ENCODE measurements at places on chromosomes 3 and 15.

GRCh38 chr15:95295896-95296625 lies 1034.4 kb upstream of the NR2F2 start:
- DNase-seq = no peak

- DNase-seq = no peak
These were observed 270.8 kb downstream of the OPA1 start for GRCh38 chr3:193863657-193864357.

- peak; percentile 28 for DNase-seq
These were observed 33.3 kb downstream of the GLB1 start for GRCh38 chr3:33063651-33064051.

DNA sequence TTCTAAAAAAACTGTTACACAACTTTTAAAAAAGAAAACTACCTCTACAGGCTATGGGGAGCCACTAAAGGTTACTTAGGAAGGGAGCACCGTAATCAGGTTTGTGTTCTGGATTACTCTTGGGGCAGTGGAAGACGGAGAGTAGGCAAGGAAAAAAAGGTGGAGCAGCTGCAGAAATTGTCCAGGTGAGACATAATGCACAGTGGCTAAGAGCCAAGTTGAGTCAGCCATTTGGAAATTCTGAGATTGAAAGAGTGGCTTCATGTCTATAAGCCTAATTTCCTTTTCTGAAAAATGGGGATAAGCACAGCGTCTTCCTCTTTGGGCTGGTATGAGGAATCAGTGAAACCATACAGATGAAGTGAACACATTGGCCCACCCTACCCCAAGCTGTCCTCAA lies 195.2 kb downstream of the CADPS start:
- DNase-seq = no peak

DNA sequence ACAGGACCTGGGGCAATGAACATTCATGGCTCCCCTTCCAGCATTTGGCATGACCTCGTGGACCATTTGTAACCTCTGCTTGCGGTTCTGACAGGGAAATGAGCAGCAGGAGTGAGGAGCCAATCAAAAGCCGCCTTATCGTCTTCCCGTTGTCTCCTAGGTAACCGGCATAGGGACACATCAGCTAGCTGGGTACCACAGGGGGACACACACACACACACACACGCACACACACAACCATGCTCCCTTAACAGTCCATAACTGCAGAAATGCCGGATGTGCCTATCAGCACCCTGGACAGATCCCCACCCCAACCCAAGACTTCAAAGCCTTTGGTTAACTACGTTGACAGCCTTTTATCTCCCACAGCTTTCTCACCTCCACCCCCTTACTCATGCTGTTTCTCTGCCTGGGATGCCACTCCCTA lies 53.4 kb upstream of the CCDC174 start:
- DNase-seq = peak; percentile 64

DNA sequence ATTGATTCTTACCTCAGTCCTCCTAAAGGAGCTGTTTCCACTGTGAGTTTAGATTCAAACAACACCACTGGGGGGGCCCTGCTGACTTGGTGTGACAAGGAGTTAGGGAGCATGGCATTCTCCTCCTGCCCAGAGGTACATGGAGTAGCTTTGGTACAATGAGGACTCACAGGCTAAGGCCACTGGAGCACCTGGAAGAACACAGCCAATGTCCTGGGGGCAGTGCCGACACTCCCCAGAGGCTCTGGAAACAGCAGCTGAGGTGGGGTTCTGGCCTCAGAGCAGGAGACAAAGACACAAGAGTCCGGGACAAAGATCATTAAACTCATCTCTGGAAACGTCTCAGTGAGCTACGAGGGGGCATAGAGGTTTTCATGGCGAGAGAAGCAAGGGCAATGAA lies 69.7 kb upstream of the POMGNT2 start:
- no peak for DNase-seq

GRCh38 chr3:12439161-12439940 lies 44.9 kb upstream of the TSEN2 start:
- DNase-seq = no peak

- DNase-seq = no peak
These were observed 76.8 kb downstream of the NPAP1 start for GRCh38 chr15:24752354-24752753.

DNA sequence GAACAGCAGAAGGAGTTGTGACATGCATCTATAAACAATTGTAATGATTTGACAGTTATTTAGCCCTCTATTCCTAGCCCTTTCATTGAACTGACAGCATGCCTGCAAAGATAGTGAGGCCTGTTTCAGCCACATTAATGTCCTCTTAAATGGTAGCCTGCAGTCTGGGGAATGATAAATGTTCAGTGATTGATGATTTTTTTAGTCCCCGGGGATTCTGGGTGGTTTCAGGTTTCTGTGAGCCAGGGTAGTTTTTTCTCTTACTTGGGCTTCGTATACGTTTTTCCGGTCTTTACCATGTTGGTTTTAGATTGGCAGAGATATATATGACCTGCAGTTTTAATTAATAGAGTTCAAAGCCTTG lies 172.0 kb downstream of the TCF12 start:
- DNase-seq = peak; percentile 11

DNA sequence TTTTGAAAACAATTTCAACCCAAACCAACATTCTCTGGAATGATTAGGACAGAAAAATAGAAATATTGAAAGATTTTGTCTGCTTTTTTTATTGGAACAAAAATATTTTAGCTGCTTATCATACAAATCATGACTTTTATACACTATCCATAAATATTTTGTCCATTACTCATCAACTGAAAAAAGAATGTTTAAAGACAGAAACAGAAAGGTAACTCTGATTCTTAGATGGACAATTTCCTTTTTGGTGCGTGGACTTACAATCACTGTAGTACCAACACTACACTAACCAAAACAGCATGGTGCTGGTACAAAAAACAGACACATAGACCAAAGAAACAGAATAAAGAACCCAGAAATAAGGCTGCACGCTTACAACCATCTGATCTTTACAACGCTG lies 582.8 kb upstream of the CCDC54 start:
- DNase-seq = peak; percentile 11

GRCh38 chr3:195773956-195774537 lies 37.7 kb downstream of the MUC4 start:
- DNase-seq = no peak

DNA sequence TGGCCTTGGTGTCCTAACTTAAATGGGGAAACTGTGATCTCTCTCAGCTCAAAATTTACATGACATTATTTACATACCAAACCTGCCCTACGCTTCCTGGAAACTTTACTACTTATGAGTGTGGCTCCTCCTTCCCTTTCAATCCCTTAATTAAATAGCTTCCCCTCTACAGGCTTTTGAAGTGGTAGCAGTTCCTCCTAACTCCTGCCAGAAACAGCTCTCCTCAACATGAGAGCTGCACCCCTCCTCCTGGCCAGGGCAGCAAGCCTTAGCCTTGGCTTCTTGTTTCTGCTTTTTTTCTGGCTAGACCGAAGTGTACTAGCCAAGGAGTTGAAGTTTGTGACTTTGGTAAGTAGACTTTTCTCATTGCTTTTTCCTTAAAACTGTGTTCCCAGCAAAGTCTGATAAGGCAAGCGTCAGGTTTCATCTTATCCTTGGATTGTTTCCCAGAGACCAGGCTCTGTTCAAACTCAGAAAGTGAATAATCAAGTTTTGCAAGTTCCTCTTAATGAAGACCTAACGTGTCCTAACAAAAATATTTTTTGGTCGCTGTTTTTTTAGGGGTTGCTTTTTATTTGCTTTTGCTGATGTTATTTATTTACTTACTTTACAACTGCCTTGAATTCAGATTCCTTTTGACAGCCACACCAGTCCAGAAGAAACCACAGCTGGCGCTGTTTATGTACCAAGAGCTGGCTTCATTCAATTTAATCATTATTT lies at the start of gene ACP3:
ACP3 (plus strand) TSS at position 179 of the 720 bp plus-strand sequence; CDS start at position 229, 50 bp downstream.
- DNase-seq = peak; percentile 93

DNA sequence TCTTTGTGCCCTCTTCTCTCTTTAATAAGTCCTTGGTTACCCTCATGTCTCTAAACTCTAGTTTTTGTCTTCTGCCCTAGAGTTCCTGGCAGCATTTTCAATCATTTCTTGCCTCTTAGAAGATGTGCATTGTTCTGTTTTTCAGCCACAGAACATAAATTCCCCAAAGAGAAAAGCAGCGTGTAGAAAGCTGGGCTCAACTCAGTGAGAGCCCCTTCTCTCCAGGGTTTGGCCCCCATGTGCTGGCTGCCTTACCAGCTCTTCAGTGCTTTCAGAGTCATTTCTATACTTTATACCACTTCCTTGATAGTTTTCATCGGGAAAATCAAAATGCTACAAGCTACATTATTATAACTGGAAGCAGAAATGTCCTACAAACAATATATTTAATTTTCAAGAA lies 369.1 kb upstream of the GRM7 start:
- no peak for DNase-seq

DNA sequence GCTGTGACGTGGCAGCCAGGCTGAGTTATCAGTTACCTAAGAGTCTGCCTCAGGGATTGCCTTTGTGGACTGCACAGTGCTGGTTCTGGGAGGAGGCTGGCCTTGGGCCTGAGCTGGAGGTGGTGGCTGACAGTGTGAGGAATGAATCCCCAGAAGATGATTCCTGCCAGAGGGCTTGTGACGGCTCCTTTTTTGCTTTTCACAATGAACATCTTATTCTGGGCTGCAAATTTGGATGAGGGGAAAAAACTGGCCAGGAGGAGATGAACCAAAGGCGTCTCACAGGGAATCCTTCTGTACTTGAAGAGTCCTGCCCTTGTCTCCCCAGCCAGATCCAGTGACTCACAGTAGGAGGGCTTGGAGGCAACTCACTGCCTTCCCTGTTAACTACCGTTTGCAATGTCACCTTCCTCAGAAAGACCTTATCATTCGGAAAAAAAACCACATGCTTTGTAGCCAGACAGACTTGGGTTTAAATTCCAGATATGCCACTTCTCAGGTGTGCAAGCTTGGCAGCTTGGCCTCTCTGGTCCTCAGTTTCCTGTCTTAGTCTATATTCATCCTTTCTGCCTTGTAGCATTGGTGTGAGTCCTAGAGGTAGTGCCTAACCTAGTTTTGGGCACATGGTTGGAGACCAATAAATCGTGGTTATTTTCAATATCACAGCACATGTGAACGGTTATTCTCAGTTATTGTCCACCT lies 19.1 kb downstream of the ST6GAL1 start:
- no peak for DNase-seq

DNA sequence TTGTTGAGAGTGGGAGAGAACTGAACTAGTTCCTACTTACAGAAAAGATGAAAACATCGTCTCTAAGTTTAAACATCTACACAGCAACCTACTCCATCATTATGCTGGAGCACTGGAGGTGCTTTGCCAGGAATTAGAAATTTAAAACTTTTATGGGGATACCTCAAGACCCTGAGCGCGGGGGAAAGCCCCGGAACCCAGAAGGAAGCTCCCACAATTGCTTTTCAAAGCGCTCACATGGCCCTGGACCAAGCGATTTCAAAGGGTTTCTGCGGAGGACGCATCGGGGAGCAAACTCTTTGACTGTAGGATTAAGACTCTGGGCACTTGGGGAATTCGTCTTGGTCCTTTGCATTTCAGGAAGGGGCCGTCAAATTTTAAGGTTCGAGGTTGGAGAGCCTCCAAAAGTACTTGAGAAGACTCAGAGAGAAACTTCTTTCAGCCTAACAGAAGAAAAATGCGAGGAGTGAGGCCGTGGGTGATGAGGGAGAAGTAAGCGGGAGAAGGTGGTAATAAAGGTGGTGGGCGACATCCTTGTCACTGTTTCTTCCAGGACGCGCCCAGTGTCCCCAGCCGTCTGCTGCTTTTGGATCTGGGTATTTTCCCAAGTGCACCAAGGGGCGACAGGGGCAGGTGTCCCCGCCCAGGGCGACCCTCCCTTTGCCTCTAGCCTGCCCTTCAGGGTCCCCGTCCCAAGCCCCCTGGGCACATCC lies 591 bp downstream of the PROK2 start:
- no peak for DNase-seq

DNA sequence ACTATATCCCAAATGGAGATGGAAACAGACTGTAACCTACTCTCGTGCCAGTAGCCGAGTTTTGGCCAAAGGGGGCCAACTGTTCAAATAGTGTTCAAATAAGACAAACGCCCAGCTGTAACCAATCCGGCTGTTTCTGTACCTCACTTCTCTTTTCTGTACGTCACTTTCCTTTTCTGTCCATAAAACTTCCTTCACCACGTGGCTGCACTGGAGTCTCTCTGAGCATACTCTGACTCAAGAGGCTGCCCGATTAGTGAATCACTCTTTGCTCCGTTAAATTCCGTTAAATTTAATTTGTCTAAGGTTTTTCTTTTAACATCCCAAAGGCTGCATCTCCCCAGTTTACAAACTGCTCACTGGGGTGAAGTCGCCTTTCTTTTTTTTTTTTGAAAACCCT lies 219.2 kb upstream of the P2RY1 start:
- no peak for DNase-seq

GRCh38 chr3:41920406-41920965 lies 41.4 kb downstream of the ULK4 start:
- no peak for DNase-seq

GRCh38 chr15:64530918-64531317 lies 70.5 kb downstream of the ZNF609 start:
- no peak for DNase-seq

GRCh38 chr15:92385096-92385495 lies 8.6 kb upstream of the ST8SIA2 start:
- no peak for DNase-seq

- no peak for DNase-seq
These were observed 53.8 kb downstream of the SEMA3G start for GRCh38 chr3:52391096-52391495.

DNA sequence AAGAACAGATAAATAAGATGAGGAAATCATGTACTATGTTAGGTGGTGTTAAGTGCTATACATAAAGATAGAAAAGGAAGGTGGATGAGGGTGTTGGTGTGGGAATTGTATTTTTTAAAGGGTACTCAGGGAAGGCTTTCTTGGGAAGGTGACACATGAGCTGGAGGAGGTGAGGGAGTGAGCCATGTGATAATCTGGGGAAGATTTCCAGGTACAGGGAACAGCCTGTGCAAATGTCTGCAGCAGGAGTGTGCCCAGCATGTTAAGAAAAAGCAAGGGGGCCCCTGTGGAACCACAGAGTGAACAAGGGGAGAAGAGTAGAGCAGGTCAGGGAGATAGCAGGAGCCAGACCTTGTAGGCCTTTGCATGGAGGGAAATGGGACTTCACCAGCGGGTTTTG lies 175.6 kb downstream of the SSR3 start:
- DNase-seq = no peak

DNA sequence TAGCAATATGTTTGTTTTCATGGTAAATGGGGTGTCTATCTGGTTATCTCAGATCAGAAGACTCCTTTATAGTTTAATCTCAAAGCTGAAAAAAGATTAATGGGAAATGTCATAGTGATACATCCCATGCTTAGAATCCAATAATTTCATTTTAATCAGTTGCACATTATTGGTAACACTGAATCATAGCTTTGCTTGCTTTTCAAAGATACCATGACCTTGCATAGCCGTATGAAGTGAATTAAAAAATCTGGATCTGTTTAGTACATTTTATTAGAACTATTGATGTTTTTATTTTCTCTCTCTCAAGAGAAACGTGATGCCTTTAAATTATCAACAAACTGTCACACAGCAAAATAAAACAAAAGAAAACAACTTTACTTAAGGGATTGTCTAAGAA lies 506.7 kb upstream of the SGO1 start:
- DNase-seq = no peak

GRCh38 chr3:172673210-172673679 lies 37.6 kb downstream of the NCEH1 start:
- peak; percentile 86 for DNase-seq

GRCh38 chr15:41494922-41495735 lies 1.5 kb downstream of the ITPKA start:
- no peak for DNase-seq

GRCh38 chr3:109396806-109397205 lies 59.5 kb upstream of the DPPA4 start:
- DNase-seq = peak; percentile 23

- no peak for DNase-seq
These were observed 8.0 kb downstream of the PLXNA1 start for GRCh38 chr3:126990890-126991289.
